Coronary artery (tissue), 2 donors: ENCODE measurements at places on chromosomes 12 and 14.

DNA sequence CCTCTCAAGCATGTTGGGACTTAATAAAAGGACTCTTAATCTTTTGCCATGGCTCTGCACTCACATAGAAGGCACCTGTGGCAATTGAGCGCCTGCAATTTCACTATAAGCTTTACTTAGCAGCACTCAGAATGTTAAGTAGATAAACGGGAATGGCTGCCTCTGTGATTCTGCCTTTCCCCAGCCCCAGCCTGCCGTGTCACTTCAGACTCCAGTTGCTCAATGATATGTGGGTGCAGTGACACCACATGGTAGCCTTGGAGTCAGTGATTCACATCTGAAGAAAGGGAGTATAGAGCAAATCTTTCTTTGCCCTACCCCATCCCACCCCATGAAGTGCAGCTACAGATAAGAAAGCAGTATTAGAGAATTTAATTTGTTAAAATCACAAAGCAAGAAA is 96.1 kb downstream of the ZFC3H1 start:
- no peak for DNase-seq

DNA sequence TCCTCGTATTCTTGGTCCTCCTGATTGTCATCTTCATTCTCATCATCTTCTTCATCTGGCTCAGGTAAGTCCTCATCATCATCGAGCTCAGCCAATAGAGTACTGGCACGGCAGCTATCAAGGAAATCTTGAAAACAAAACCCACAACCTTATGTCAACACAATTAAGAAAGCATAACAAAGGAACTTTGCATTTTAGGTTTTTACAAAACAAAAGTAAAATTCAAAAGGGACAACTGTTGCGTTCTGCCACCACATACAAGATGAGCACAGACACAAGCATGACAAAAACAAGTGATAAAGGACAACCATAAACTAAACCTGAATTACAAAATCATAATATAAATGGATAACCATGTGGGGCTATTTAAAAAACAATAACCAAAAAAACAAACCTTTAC is 84.7 kb downstream of the HECTD1 start:
- DNase-seq, result no peak

DNA sequence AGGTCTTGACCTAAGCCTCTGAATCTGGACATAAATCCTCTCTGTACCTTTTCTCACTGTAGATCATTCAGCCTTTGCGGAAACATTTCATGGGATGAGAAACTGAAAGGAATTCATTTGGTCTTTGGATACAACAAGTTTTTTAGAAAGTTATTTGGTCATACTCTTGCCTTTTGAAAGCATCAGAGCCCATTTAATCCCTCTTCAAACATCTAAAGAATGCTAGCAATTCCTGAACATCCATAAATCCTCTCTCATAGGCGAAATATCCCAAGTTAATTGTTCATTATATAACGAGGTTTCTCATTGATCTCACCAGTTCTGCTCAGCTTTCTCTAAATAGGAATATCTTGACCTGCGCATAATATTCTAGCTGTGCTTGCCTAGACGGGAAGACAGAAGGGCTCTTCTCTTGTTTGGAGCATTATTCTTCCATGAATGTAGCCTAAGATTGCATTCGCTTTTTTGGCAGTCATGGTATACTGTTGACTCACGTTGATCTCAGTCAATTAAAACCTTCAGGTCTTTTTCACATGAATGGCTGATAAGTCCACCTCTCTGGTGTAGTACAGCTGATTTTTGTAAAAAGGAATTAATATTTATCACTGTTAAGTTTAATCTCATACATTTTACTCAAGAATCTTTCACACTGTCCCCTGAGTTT is 24.1 kb downstream of the NTN4 start:
- no peak for DNase-seq

- no peak for DNase-seq
These were observed 349.7 kb downstream of the NRXN3 start for GRCh38 chr14:78519863-78520262.

GRCh38 chr12:48750769-48751356 is 34.4 kb upstream of the CCNT1 start:
- no peak for DNase-seq

GRCh38 chr12:106049105-106049504 is 89.6 kb downstream of the NUAK1 start:
- no peak for DNase-seq

DNA sequence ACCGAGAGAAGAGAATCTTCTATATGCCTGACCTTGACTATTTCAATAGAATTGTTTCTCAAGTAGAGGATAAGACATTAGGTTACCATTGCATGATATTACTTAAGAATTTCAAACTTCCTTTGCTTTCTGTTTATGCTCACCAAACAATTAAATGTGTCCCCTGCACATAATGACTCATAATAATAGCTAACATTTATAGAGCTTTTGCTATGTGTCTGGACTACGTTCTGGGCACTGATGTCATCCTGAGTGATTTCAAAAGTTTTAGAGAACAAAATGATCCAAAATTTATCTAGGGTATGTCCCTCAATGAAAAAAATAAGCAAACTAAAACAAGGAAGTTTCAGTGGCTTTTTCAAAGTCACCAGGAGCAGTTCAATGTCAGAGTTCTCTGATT is 38.8 kb downstream of the SLC15A5 start:
- no peak for DNase-seq
